Right forelimb (tissue), 1 donor: ENCODE measurements at places on chromosomes 13 and 19.

DNA sequence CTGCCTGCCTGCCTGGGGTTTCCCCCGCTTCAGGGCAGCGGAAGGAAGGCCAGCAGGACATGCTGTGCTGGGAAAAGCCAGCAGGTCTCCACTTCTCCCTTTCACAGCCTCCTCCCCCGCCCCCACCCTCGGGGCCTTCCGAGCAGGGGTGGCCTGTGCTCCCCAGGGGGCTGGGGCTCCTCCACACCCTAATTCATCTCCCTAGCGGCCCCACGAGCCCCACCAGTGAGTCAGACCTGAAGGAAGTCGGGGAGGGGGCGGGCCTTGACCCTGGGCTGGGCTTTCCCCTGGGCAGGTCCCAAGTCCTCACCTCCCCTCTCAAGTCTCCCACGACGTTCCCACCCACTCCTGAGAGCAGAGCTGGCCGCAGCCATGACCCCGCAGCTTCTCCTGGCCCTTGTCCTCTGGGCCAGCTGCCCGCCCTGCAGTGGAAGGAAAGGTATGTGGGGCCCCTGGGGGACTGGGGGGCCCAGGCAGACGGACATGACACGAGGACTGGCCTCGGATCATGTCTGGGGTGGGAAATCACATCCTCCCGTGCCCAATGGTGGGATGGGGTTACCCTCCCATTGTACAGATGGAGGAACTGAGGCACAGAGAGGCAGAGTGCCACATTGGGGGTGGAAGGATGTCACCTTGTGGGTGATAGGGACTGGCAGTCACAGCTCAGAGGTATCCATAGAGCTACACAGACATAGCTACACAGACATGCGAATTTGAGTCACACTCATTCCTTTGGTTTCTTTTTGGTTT, at the start of gene EBI3:
Gene EBI3 (plus strand): TSS at position 345 of the 753 bp plus-strand sequence. CDS start 28 bp downstream, at position 373.
- no peak for DNase-seq

DNA sequence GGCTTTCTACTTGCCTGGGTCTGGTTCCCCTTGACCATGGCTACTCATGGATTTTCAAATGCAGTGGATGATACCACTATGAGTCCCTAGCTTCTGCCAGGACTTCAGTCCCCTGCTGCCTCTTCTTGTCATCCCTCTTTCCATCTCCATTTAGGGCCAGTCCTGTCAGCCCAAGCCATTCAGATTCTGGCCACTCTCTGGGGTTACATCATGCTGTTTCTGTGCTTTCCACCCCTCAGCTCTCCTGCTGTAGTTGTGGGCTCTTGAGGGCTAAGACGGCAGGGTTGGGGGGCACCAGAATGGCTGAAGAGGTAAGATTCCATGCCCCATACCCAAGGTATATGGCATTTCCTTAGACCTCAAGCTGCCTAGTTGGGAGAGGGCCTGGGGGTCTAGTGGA, 13.2 kb upstream of the ZNF492 start:
- no peak for DNase-seq

DNA sequence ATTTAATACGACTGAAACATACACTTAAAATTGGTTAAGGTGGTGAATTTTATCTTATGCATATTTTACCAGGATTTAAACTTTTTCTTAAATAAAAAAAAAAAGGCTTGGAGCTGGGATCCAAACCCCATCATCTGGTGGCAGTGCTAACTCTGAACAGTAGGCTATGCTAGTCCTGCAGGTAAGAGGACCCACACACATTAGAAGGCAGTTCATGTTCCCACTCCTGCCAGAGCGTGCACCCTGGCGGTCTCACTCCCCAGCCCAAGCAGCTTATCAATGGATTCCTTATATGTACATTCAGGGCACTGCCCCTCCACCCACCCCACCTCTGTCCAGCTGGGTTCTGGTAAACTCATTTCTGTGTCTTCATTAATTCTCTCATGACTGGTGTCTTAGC, 31.3 kb upstream of the CEBPA start:
- DNase-seq: no peak

DNA sequence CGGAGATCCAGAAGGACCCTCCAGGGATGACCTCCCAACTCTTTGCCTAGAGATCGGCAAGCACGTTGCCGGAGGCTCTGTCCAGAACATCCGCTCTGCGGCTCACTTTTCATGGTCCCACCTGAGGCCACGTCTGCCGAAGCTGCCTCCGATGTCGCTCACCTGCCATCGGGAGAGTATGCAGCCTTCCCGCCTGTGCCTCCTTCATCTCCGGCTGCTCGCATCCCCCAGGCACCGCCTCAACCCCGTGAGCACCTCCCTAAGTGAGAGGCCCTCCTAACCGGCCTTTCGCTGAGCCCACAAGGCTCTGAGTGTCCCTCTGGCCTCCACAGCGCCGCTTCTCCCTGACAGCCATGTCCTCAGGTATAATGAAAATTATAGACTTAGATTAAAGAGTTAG, 275.1 kb downstream of the EFNB2 start:
- no peak for DNase-seq

DNA sequence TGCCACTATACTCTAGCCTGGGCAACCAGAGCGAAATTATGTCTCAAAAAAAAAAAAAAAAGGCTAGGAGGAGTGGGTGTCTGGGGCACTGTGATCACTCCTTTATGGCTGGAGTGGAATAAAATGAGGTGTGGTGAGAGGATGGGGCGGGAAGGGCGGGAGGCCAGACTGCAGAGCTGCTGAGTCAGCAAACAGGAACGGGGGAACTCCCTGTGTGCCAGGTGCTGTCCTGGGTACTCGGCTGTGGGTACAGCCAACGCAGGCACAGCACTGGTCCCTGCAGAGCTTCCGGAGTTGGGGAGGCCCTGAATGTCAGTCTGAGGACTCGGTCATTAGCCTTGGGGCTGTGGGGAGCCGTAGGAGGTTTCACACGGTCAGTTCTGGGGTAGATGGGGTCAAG, 5.7 kb downstream of the PRPF31 start:
- no peak for DNase-seq

DNA sequence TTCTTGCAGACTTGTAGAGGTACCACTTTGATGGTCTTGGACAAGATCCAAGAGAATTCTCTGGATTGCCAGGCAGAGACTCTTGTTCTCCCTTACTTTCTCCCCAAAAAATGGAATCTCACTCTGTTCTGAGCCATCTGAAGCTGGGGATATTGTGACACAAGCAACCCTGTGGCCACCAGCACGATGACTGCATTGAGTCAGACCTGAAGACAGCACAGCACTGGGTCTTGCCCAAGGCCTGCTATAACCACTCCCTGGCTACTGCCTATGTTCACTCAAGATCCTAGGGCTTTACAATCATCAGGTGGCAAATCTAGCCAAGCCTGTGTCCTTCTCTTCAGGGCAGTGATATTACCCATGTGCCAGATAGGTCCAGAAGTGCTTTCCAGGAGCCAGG, 202.5 kb upstream of the SERP2 start:
- no peak for DNase-seq

- DNase-seq: no peak
Measured at GRCh38 chr13:37179645-37180044, 74.2 kb upstream of the CSNK1A1L start.
